ENCODE measurements at places on chromosomes 16 and 17. TPM values are rescaled to one million over a fixed set of nuclear protein-coding genes. Genes with fewer than 3 reads are reported as not detected.

Gene RUNDC3A
- not detected for polyA plus RNA-seq

Gene YPEL3
- 409 TPM for polyA plus RNA-seq

Gene SETD6
- 13.5 TPM for polyA plus RNA-seq

Gene CDH3
- not detected for polyA plus RNA-seq

Gene CCL7
- 0.25 TPM for polyA plus RNA-seq

Gene MBTD1
- 10.0 TPM for polyA plus RNA-seq

Gene MMP25
- polyA plus RNA-seq = 24.8 TPM

Gene HOXB13
- polyA plus RNA-seq = not detected

Gene TMEM98
- not detected for polyA plus RNA-seq

Gene PSMD12
- 17.8 TPM for polyA plus RNA-seq

- DNase-seq = no peak
These were observed 29.3 kb downstream of the SREBF1 start for GRCh38 chr17:17807440-17807839.

DNA sequence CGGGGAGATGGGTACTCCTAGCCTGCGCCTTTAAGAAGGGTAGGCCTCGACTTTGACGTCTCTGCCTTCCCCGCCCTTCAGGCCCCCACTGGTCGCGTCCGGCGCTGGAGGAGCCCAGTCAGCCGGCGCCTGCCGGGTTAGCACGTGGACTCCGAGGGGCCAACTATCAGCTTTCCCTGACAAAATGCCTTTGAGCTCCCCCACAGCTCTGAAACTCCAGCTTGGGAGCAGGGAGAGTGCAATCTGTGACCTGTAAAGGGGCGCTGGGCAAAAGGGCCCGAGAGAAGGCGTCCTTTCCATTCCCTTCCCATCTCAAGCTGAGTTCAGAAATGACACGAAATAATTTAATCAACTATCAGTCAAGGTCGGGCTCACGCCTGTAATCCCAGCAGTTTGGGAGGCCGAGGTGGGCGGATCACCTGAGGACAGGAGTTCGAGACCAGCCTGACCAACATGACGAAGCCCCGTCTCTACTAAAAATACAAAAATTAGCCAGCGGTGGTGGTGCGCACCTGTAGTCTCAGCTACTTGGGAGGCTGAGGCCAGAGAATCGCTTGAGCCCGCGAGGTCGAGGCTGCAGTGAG is 2.3 kb upstream of the SLC25A39 start:
- peak; percentile 93 for DNase-seq

- no peak for DNase-seq
These were observed 251.2 kb upstream of the ELAC2 start for GRCh38 chr17:13268791-13269595.

DNA sequence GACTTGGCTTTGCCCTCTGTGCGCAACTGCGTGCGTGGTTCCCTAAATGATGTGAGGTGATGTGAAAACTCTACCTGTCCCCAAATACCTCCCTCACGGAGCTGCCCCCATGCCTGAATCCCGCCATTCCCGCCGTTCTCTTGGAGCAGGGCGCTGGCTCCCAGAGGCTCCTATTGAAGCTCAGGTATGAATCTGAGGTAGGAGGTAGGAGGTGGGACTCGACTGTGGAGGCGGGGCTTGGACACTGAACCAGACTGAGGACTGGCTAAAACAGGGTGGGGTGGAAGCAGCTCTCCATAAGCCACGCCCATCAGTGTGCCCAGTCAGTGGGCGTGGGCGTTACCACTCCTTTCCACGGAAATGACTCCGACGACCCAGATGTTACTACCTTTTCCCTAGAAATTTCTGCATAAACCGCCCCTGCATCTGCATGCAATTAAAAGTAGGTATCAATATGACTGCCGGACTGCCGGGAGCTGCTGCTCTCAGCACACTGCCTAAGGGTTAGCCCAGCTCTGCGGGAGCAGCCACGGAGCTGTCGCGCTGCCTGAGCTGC is 41.0 kb downstream of the FOXL1 start:
- DNase-seq = no peak

GRCh38 chr16:1346422-1347285 is 5.0 kb downstream of the TSR3 start:
- no peak for DNase-seq

GRCh38 chr16:57955572-57956188 is 15.2 kb downstream of the CNGB1 start:
- no peak for DNase-seq

DNA sequence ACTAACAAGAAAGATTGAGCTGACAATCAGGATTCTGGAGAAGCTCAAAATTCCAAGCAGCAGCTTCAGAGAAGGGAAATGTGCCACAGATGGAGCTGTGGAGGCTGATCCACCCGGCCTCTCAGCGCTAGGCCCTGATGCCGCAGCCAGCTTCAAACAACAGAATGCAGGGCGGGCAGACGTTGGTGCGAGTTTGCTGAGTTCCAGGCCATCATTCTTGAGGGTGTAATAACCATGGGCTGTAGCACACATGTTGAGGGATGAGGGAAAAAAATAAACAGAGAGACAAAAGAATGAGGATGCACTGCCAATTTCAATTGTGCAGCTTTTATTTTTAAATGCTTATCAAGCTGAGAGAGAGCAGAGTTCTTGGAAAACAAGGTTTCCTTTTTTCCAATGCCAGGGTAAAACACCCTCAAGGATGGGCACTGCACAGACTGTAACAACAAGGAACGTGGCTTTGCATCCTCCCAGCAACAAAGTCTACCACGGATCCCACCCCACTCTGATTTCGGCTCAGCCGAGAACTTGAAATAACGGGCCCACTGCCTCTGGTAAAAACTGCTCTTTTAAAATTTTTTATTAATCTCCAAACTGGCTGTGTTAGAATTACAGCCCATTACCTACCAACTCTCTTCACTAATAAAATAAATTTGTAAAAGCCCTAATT is 90.2 kb downstream of the SMG6 start:
- DNase-seq = no peak

DNA sequence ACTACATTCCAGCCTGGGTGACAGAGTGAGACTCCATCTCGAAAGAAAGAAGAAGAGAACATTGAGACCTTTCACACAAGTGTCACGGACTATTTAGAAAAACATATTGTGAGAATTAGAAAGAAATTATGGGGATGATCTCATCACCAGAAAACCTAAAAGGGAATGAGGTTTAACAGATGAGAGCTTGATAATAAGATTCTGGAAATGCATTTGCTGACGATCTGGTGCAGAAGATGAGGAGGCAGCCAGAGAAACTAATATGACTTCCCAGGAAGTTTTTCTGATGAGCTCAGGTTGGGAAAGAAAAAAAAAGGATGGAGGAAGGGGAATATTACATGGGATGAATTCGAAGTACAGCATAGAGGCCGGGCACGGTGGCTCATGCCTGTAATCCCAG is 10.8 kb upstream of the APOH start:
- DNase-seq = no peak

- DNase-seq = no peak
These were observed 428 bp downstream of the TUFM start for GRCh38 chr16:28845761-28846079.

- DNase-seq = no peak
These were observed 931.9 kb upstream of the SOX9 start for GRCh38 chr17:71188811-71189492.

DNA sequence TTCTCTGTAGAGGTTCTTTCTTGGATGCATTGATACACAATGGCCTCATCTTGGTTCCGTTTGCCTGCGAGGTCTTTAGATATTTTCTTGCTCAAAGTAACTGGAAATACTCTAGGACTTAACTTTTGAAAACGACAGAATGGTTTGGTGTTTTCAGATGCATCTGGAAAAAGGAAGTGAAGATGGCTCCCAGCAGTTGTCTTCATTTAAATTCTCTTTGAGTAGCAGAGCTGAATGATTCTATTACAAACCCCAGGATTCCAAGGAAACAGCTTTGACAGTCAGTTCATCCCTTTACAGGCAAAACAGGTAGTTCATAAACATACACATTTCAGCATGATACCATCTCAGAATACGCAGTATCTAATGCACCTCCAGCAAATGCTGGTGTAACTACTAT is 54.8 kb downstream of the PSMD12 start:
- DNase-seq = no peak

- DNase-seq = no peak
These were observed 14.4 kb upstream of the MYLK3 start for GRCh38 chr16:46762583-46762982.

DNA sequence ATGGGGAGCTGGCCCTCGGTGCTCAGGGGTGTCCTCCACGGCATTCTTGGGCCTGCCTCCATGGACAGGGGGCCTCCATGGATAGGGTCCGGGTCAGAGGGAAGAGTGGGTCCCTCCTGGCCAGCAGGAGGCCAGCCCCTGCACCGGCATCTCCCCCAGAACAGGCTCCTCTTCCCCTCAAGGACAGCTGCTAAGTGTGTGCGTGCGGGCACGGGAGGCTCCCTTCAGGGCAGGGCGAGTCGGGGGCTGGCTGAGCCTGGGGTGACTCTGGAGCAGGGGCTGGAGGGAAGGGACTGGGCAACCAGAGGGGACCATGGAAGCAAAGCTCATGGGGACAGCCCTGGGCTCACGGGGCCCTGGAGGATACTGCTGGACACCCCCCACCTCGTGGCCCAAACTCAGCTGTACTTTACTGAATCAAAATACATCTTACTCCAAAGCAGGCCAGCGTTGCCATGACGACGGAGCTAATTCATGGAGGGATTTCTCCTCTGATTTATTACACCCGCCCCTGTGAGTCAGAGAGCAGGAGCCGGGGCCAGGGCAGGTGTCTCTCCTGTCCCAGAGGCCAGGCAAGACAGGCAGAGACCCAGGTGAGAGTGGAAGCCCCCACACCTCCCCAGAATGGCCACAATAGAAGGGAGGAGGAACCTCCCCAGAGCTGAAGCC is 2.1 kb downstream of the CASKIN1 start:
- no peak for DNase-seq

DNA sequence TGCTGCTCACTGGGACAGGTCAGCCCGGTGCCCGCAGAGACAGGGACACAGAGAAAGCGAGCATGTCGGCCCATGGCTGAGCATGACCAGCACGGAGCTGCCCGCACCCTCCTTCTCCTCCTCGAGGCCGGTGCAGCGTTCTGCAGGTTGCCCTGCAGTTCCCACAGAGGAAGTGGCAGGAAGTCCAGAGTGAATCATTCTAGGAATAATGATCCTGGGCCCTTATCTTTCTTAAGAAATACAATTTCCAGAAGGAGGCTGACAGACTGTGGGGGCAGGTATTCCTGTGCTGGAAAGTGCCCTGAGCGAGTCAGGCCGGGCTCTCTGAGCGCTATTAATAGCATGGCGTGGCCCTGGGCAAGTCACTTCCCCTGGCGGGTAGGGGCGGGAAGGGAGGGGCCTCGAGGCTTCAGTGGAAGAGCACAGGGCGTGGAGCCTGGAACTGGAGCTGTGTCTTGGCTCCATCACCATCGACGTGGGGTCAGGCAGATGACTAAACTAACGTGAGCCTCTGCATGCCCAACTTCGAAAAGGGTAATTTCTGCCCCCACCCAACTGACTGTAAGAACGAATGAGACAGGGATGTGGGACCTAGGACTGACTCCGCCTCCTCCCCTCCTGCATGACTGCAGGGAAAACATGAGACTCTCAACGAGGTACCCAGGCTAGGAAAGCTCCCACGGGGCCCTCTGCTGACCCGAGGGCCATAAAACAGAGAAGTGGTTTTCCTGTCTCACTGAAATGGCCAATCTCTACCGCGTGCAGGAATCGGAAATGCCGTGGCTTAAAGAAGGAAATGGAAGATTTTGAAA is 9.8 kb downstream of the TMEM204 start:
- DNase-seq = peak; percentile 91

DNA sequence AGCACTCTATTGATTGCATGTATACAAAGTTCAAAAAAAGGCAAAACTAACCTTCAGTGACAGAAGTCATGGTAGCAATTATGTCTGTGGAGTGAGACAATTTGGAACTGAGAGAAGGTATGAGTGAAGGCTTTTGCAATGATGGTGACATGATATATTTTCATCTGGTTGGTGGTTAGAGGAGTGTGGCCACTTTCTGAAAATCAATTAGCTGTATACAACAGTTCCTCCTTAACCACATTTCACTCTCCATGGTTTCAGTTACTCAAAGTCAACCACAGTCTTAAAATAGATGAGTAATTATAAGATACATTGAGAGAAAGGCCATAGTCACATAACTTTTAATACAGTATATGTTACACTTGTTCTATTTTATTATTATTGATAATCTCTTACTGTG is 26.2 kb downstream of the ADAMTS18 start:
- no peak for DNase-seq

DNA sequence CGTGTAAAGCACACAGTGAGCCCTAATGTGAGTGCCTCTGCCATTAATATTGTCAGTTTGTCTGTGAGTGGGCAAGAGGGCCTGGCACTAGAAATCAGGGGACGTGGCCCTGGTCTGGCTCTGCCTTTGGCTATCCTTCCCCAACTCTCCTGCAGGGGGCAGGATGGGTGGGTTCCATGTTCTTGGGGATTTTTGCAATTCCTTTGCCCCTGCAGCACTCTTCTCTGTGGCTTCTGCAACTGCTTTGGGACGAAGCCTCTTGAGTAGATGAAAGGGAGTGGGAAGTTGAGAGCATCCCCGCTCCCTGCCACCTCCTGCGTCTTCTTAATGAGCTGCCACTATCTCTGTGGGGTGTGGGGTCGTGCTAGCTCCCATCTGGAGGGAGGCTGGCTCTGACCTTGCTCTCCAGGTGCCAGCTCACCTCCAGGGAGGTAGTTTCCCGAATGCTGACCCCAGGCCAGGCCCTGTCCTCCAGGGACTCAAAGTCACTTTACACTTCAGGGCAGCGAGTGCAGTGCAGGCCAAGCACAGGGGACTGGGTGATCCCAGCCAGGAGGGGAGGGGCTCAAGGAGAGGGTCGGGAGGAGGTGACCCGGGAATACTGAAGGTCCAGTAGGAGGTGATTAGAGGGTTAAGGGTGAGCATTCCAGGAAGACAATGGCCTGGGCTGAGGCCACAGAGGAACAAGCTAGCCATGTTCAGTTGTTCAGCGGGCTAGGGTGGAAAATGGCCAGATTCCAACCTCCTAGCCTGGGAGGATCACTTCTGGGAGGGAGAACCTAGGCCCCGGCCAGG is 121.0 kb upstream of the NLRP1 start:
- no peak for DNase-seq

GRCh38 chr17:80068301-80069222 is 32.1 kb downstream of the CCDC40 start:
- DNase-seq = no peak
